ENCODE measurements at places on chromosomes 3 and 15.

GRCh38 chr15:77944002-77944867, 133.3 kb downstream of the TBC1D2B start:
- DNase-seq, result peak; percentile 7

GRCh38 chr3:53581671-53582070, 87.3 kb downstream of the CACNA1D start:
- DNase-seq, result no peak

- DNase-seq, result no peak
Observed at GRCh38 chr3:194929578-194929960, 243.9 kb downstream of the FAM43A start.

DNA sequence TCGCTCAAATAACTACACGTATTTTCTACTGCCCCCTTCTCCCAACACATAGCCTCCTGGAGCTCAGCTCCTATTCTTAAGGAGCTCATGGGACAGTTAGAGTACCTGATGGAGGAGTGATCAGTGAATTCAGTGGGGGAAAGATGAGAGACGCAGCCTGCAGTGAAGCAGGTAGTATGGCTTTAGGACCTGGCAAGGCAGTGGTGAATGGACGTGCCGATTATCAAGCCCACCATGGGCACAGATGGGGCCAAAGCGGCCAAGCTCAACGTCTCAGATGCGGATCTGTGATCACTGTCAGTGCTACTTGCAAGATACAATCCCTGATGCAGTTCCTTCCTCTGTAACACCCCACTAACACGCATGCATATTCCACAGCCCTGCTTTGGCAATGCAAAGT, 45.8 kb upstream of the ATP2B2 start:
- DNase-seq, result no peak

- no peak for DNase-seq
Observed at GRCh38 chr3:110352841-110353604, 718.6 kb upstream of the NECTIN3 start.

GRCh38 chr3:109853077-109853731, 515.9 kb upstream of the DPPA4 start:
- peak; percentile 31 for DNase-seq

DNA sequence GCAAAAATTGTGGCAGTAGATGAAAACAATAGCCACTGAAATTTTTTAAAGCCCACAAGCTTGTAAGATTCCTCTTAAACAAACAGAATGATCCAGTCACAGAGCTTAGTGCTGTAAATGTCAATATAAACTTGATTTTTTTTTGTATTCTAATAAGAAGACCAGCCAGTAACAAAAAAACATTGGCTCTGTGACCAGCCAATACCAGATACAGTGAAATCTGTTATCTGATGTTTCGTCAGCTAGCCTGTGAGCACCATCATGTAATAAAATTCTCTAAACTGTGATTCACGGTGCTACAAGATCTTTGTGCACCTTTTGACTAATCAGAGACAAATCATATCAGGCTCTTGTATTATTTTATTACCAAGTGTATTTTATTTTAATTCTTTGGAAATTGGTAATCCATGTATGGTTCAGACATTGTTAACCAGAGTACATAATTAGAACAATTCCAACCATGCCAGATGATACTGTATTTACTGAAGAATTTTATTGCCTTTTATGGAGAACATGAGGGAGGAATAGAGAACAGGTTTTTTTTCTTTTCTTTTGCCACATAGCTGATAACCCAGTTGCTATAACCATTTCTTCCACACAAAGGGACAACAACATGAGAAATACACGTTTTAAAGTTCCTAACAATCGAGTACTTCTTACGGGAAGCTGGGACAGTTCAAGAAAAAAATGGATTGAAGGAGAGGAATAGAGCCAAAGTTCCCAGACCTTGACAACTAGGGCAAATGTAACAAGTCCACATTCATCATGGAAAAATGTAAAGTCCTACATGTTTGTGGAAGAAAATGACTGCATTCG, 71.9 kb downstream of the FILIP1L start:
- DNase-seq, result peak; percentile 97

DNA sequence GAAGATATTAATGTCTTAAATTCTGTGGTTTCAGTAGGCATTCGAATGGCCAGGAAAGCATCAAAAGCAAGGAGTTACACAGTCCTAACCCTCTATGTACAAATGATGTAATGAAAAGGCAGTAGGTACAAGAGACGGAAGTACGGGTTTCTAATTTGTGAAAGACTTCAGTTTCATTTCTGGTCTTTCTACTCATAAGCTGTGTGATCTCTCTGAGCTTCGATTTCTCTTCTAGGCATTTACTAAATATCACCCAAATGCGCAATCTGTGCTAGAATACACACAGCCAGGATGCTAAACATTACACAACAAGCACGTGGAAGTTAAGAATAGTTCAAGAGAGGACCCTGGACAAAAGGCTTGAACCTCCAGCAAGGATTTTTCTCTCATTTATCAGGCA, 17.9 kb upstream of the STIMATE start:
- DNase-seq, result no peak

DNA sequence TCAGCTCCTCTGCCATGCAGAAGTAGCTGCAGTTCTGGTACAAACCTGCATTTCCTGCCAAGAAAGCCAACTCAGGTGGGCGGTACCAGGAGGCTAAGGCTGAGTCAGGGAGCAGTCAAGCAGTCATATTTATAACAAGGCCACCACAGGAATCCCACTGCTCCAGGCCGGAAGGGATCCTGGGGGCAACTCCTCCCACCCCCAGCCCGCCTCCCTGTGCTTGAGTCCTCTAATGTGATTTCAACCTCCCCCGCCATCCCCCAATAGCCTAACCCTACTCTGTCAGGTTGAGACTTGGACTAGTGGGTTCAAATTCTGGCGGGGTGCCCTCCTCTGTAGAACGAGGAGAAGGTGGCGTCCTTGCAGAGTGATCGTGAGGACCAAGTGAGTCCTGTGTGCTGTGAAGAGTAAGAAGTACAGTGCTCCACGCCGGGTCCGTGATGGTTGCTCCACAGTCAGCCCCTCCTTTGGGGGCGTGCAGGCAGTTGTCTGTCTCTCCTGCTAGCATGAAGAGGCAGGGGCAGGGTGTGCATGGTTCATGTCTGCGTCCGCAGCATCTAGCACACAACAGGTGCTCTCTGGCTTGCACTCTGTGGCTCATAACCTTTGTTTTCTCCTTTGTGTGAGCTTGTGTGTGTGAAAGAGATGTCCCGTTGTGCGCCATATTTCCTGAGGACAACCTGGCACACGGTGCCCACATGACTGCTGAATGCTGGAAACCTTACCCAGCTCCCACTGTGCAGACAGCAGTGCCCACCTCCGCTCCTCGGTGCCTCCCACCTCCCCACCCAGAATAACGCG, 78.3 kb downstream of the SMAD6 start:
- no peak for DNase-seq

DNA sequence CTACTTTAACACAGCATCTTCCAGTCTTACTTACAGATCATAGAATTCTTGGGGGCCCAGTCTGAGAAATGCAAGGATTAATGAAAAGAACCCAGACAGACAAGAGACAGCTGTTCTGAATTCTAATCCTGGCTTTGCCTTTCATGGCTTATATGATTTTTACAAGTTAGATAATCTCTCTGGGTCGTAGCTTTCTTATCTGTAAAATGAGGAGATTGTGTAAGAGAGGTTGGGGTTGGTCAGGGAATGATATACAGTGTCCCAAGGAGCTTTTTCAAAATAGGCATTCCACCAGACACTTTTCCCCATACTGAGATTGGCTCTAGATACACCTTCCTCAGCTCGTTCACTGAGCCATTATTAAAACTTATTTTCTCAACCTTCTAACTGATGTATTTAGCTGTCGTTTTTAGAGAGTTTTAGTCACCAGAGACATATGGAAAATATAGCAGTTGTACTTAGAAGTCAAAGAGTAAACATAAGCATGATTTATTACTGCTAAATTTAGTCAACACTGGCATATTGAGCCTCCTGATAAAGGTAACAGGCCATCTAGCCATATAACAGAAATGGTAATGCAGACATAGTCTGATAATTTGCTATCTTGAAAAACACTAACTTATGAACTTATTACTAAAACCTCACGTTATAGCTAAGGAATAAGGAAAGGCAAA, 163.0 kb upstream of the MLF1 start:
- no peak for DNase-seq

GRCh38 chr3:139460076-139460475, 16.2 kb downstream of the RBP2 start:
- no peak for DNase-seq

- DNase-seq, result no peak
Observed at GRCh38 chr3:188021502-188022040, 132.4 kb upstream of the LPP start.

GRCh38 chr3:134817297-134817696, 22.2 kb downstream of the EPHB1 start:
- no peak for DNase-seq

DNA sequence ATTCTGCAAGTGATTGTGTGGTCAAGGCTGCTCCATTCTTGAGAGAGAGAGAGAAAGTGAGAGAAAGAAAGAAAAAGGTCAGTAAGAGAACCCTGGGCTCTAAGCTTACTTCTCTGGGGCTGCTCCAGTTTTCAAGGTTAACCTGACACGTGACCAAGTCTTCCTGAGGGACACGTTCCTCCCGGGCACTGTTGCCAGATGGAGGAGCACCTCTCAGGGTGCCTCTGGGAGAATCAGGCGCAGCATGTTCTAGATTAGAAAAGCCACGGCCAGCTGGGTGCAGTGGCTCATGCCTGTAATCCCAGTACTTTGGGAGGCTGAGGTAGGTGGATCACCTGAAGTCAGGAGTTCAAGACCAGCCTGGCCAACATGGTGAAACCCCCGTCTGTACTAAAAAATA, 60.8 kb downstream of the ITGA11 start:
- no peak for DNase-seq

DNA sequence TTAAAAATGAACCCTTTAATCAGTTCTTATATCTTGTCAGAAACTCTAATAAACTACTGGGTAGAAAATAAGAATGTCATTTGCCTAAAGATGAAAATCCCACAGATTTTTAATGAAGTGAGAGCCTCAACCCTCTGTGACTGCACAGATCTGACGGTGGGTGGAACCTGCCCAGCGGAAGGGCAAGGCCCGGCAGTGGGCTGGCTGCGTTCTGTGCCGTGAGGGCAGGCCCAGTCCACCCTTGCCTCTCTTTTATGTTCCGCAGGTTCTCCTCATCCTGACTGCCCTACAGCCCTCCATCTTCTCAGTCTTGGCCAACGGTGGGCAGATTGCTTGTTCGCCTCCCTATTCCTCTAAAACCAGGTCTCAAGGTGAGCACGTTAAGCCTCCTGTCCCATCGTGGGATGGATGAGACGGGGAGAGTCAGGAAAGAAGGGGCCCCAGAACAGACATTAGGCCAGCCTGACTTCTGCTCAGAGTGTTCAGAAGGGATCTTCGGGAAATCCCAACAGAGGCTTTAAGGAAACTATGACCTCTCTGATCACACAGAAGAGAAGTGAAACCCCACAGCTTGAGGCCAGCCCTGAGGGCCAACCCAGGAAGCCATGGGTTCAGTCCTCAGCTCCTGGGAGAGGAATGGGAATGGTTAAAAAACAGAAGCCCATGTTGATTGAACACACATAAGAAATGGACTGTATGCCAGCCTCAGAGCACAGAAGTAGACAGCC, 16.0 kb downstream of the SLC51A start:
- DNase-seq, result no peak

DNA sequence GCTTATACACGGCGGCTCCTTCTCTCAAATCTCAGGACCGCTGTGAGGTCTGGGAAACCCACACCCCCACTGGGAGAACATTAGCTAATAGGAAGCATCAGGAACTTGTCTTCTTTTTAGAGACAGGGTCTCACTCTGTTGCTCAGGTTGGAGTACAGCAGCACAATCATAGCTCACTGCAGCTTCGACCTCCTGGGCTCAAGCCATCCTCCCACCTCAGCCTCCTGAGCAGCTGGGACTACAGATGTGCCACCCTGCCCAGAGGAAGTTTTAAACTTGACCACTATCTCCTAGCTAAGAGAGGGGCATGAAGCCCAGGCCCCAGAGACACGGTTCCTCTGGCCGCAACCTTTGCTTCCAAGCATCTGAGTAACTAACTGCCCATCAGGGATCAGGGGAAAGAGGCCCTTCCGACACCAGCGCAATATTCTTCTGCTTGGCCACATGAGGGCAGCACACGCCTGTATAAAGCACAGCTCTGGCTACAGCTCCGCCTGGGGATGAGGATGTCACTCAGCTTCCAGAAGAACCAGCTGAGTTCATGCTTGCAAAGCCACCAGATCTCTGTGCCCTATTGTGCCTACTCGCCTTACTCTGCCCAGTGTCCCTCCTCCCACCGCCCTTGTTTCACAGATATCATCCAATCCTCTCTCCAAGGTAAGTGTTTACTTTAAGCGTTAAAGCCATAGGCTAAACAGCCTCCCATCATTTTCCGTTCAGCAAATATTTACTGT, 57.6 kb upstream of the SLC6A11 start:
- peak; percentile 91 for DNase-seq

GRCh38 chr3:151345859-151346258, 16.5 kb upstream of the P2RY13 start:
- no peak for DNase-seq

- DNase-seq, result no peak
Observed at GRCh38 chr3:27643355-27643754, 78.8 kb downstream of the EOMES start.

GRCh38 chr3:65210026-65210814, 522.4 kb upstream of the ADAMTS9 start:
- DNase-seq, result no peak

DNA sequence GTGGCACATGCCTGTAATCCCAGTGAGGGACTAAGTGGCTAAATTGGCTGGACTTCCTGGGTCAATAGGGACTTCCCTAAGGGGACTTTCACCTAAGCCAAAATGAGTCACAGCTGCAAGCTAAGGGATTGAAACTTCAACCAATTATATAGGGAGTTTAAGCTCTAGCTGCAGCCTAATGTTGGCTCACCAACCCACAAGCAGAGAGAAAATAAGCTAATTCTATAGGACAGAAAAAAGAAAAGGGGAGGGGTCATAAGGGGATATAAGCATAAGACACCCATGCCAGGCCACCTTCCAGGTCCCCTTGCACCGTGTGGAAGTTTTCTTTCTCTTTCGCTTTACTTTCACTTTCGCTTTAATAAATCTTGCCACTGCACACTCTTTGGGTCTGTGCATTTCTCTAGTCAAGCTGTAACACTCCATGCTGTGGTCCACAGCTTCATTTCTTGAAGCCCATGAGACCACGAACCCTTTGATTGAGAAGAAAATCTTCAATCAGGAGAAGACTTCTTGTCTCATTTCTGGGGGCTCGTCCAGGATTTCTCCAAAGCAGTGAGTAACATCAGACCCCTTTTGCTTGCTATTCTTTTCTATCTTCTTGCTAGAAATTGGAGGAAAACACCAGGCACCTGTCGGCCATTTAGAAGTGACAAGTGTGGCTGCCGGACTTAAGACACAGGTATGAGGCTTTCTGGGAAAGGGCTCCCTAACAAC, 192.3 kb downstream of the IGSF11 start:
- DNase-seq, result no peak

- DNase-seq, result no peak
Observed at GRCh38 chr3:16905704-16906103, 20.9 kb downstream of the PLCL2 start.

GRCh38 chr15:52294881-52295420, 653 bp downstream of the MYO5C start:
- DNase-seq, result no peak

All from LNCaP clone FGC (cell line).